ENCODE measurements at places on chromosomes 12 and 14. TPM values are rescaled to one million over a fixed set of nuclear protein-coding genes. Genes with fewer than 3 reads are reported as not detected.

ZBTB42 gene
- 2.8 TPM for polyA plus RNA-seq

PMCH gene
- not detected for polyA plus RNA-seq

SERPINA5 gene
- 1.1 TPM for polyA plus RNA-seq

SMIM41 gene
- not detected for polyA plus RNA-seq

PYM1 gene
- 33.6 TPM for polyA plus RNA-seq

CCDC63 gene
- polyA plus RNA-seq: not detected

FRMD6 gene
- 2.3 TPM for polyA plus RNA-seq

BATF gene
- 1.2 TPM for polyA plus RNA-seq

CCDC175 gene
- polyA plus RNA-seq: not detected

TAS2R7 gene
- not detected for polyA plus RNA-seq

ANKRD33 gene
- not detected for polyA plus RNA-seq

PRKD1 gene
- polyA plus RNA-seq: 5.4 TPM

SCFD1 gene
- 33.9 TPM for polyA plus RNA-seq

FAM181A gene
- polyA plus RNA-seq: not detected

PAPLN gene
- polyA plus RNA-seq: 2.1 TPM

POLR3B gene
- 3.6 TPM for polyA plus RNA-seq

DNAAF2 gene
- 7.0 TPM for polyA plus RNA-seq

KCNK13 gene
- polyA plus RNA-seq: 0.05 TPM

PTCSC3 gene
- polyA plus RNA-seq: not detected

NELL2 gene
- 2.7 TPM for polyA plus RNA-seq

CAPZA3 gene
- not detected for polyA plus RNA-seq

AVPR1A gene
- polyA plus RNA-seq: 2.9 TPM

KLRK1 gene
- 1.6 TPM for polyA plus RNA-seq

COX6A1 gene
- 500 TPM for polyA plus RNA-seq

TAS2R43 gene
- polyA plus RNA-seq: not detected

KRT8 gene
- polyA plus RNA-seq: 182 TPM

STAC3 gene
- 4.5 TPM for polyA plus RNA-seq

SMCO2 gene
- polyA plus RNA-seq: not detected

MYF6 gene
- polyA plus RNA-seq: 0.18 TPM

ANO2 gene
- polyA plus RNA-seq: 11.7 TPM

ARHGAP9 gene
- 28.7 TPM for polyA plus RNA-seq

OSGEP gene
- 19.5 TPM for polyA plus RNA-seq

CSAD gene
- 91.0 TPM for polyA plus RNA-seq

KLRC2 gene
- polyA plus RNA-seq: 0.06 TPM

TMEM106C gene
- polyA plus RNA-seq: 21.9 TPM

SYCP3 gene
- not detected for polyA plus RNA-seq

BICD1 gene
- 2.4 TPM for polyA plus RNA-seq

MYH6 gene
- 0.56 TPM for polyA plus RNA-seq

NANOG gene
- polyA plus RNA-seq: not detected

RNASE12 gene
- not detected for polyA plus RNA-seq

SLC5A8 gene
- 0.02 TPM for polyA plus RNA-seq
